ENCODE measurements at places on chromosomes 3 and 15.

DNA sequence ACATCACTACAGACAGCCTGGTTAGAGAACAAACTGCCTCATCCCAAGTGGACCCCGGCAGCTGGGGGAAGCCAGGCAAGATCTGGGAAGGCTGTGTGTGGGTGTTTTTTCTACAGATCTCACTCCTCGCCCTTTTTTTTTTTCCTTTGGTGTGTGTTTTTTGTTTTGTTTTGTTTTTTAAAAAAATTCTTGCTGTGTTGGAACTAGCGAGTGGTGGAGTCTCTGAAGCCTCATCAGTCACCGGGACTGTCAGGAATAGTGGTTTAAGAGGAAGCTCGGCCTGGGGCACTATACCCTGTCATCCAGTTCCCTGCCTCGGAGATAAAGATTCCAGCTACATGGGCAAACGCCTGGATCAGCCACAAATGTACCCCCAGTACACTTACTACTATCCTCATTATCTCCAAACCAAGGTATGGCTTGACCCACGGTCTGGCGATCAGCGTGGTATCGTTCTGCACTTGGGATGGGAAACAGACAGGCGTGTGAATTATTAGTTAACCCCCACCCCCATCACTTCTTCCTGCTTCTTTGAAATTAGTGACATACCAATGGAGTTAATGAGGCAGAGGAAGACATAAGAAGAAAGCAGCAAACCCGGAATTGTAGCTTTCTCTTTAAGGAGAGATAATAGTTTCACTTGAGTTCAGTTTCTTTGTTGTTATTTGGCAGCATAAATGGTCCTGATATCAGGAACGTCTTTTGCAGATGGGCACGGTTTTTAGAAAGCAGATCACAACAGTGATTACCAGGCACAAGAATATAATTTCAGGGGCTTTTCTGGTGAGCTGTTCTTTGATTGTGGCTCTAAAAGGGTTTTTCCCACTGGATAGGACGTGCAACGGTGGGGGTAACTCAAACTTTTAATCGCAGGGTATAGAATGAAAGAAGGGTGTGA, 722 bp downstream of the RBMS3 start:
- DNase-seq: peak; percentile 16

DNA sequence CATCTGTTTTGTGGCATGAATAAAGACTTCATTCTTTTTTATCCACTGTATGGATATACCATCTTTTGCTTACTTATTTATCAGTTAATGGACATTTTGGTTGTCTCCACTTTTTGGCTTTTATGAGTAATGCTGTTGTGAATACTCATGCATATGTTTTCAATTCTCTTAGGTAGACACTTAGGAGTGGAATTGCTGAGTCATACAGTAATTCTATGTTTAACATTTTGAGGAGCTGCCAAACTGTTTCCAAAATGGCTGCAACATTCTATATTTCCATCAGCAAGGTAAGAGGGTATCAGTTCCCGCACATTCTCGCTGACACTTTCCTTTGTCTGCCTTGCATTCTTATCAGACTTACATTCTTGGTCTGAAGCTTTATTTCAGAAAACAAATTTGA, 191.1 kb downstream of the WNT5A start:
- DNase-seq: no peak

DNA sequence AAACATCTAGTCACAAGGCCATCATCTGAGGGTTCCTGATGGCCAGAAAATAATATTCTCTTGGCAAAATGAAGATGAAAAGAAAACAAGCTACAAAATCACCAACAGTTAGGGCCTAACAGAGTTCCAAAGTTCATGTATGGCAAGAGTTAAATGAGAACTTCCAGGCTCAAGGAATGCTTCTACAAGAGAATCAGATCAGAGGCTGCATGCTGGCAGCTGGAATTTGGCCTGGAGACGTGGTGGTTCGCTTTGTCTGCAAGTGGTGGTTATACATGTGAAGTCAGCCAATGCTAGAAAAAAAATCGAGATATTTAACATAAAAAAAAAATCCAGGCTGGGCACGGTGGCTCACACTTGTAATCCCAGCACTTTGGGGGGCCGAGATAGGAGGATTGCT, 5.6 kb downstream of the SIAH2 start:
- DNase-seq: no peak

- no peak for DNase-seq
Measured at GRCh38 chr15:75227663-75228280, 26.1 kb downstream of the C15orf39 start.

DNA sequence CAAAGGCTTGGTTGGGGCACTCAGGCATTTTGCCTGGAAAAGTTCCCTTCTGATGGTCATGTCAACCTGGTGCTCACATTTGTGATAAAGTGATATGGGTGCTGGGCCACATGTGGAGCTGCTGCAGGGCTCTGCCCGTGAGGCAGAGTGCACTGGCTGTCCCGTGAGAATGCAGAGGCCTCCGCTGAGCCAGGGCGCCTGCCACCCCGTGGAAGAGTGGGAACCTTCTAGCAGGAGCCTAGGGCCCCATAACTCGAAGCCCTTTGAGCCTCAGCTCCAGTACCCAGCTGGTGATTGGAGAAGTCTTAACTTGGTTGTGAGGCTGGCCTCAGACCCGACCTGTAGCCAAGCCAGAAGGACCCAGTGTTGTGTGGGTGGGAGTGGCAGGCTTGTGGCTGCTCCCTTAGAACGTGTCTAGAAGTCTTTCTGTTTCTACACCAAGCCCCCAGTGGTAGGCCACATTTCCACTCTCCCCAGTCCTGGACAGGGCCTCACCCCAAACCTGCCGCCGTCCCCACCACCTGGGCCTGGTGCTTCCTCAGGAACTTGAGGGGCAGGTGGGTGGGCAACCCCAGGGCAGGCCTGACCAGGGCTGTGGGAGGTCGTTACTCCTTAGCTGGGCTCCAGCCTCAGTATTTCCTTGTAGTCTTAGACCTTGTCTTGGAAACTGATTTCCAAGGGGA, 19.7 kb downstream of the SEC61A1 start:
- no peak for DNase-seq

GRCh38 chr3:49805367-49805782, 2.3 kb downstream of the INKA1 start:
- peak; percentile 73 for DNase-seq

Data from DMS53 (cell line).